Esophagus muscularis mucosa (tissue), 4 donors: ENCODE measurements at places on chromosomes 2 and 18. TPM values are rescaled to one million over a fixed set of nuclear protein-coding genes. Genes with fewer than 3 reads are reported as not detected.

DNA sequence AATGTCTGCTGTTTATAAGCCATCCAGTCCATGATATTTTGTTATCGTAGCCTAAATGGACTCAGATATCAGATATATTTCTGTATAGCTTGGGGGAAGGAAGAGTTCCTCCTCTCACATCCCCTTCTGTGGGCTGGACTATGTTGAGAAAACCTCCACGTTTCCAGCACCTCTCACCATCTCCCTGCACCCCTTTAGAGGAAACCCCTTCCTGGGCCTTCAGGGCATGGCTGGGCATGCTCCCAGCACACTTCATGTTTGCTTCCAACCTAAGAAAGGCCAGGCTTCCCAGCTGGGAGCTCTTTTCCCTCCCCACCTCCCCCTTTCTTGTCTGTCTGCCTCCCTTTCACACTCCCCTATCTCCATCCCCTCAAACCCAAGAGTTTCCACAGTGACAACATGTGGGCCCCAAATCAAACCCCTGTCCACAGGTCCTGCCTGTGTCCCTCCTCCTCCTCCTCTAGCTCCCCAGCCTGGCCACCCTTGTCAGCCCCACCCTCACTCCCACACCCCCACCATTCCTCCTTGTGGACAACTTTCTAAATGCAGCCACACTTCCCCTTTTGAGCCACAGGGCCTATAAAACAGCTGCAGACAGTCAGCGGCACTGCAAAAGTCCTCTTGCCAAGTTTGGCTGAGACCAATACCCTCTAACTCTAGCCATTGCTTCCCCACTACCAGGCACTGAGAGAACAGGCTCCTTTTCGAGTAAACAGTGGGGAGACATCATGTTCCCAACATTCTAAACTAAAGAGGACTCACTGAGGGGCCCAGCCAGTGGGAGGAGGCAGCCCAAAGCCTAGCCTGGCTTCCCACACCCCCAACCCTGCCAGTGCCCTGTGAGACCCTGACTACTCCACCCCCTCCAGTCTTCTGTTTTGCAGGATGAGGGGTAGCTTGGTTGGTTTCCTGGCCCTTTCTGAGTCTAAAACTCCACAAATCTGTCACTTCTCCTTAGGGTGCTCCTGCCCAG lies 120.5 kb downstream of the ZFP36L2 start:
- no peak for DNase-seq

DNA sequence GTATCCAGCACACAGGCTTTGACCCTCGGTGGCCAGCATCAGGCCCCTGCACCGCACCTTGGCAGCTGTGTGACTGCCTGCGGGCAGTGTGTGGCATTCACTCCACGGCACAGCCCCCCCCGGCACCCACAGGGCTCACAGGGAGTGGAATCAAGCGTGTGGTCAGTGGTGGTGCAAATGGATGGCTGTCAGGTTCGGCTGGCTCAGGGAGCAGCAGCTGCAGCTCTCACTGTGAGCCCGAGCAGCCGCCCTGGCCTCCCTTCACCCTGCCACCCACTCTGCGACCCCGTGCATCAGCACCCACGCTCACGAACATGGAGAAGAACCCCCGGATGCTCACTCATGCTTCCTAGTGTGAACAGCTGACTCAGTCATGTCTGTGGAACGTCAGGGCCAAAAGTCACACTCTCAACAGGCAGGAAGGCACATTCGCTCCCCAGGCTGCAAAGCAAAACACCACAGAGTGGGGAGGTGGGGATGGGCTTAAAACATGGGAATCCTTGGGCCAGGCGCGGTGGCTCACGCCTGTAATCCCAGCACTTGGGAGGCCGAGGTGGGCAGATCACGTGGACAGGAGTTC lies 41.5 kb upstream of the GPC1 start:
- DNase-seq = no peak

DNA sequence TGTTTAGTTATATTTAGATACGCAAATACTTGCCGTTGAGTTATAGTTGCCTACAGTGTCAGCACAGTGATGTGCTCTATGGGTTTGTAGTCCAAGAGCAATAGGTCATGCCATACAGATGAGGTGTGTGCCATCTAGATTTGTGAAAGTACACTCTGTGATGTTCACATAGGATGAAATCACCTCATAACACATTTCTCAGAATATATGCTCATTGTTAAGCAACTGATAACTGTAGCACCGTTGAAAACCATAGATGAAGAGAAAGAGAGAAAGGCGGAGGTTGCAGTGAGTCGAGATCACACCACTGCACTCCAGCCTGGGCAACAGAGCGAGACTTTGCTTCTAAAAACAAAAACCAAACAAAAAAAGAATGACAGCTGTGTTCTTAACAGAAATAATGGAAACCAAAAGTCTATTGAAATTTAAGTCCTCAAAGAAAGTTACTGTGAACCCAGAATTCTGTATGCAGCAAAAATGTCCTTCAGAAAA lies 9.5 kb downstream of the DGKD start:
- DNase-seq = no peak

DNA sequence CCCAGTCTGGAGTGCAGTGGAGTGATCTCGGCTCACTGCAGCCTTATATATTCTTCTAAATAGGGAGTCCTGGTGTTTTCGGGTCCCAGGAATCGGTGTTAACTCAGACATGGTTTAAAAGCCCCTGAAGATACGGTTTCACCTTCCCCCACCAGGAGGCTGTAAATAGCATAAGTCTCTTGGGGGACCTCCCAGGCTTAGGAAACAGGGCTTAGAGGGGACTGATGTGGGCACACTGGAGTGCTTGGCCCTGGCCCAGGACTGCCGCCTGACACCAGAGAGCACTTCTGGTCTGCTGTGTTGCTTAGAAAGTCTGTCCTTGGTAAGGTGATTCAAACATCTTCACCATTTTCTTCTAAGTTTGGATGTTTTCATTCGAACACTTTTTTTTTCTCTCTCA lies 39.7 kb upstream of the MAP4K4 start:
- DNase-seq = peak; percentile 17

Gene FKBP1B
- 7.5 TPM for total RNA-seq

DNA sequence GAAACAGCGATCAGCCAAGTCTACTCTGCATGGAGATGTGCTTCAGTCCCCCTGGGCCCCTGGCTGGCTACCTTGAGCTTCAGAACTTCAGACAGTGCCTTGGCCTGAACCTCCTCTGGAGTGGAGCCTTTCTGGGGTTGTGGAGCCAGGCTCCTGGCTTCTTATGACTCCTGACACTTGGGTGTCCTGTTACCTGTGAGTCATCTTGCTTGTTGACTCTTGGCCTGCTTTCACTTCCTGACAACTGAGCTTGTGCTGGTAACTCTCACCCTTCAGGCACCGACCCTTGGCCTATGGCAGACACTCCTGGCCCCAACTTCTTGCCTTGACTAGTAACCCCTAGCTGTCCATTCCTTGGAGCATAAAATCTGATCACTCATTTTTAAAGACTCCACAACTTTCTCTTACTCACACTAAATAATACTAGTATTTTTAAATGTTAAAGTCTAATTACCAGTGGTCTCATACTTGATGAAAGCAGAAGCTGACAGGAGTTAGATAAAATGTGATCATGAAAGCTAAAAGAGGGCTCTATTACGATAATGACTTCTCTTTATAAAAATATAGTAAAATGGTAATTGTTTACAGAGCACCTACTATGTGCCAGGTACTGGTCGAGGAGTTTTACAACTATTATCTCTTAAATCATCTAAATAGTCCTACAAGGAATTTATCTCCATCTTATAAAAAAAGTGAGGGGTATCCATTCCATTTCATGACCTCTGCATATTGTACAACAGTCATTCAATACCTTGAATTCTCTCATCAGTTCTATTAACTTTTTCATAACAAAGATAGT lies 46.3 kb upstream of the VIT start:
- no peak for DNase-seq

Gene ZSWIM2
- not detected for total RNA-seq

- no peak for DNase-seq
Measured at GRCh38 chr18:65762556-65762955, 11.7 kb downstream of the CDH7 start.

GRCh38 chr18:8974696-8975095 lies 127.8 kb upstream of the NDUFV2 start:
- DNase-seq = no peak

- no peak for DNase-seq
Measured at GRCh38 chr2:100791936-100792308, 28.0 kb upstream of the NPAS2 start.

GRCh38 chr2:15731889-15732271 lies 140.2 kb downstream of the DDX1 start:
- DNase-seq = no peak

GRCh38 chr18:47391665-47392064 lies 140.2 kb upstream of the SKOR2 start:
- DNase-seq = no peak
